Stimulated activated CD8-positive, alpha-beta memory T cell treated with anti-CD3 and anti-CD28 coated beads, Interleukin-7, amount 100 ng/mL, for 1 hour (primary cell): ENCODE measurements at places on chromosomes 6 and 20.

DNA sequence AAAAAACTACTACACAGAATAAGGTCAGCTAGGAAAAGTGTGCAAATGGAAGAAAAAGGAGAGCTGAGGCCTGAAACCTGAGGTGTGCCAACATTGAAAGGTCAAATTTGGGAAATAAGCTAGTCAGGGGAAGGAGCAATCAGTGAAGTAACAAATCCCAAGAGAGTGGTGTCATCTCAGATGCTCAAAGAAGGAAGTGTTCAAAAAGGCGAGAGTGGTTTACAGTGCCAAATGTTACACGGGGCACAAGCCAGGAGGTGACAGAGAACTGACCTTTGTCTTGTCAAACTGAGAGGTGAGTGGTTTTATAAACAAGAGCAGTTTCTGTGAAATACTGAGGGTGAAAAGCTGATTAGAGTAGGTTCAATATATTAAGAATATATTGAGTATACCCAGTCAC is 83.0 kb upstream of the TCF21 start:
- DNase-seq = no peak

- DNase-seq = no peak
Measured at GRCh38 chr6:111439171-111439570, 43.8 kb downstream of the REV3L start.

- DNase-seq = no peak
Measured at GRCh38 chr6:130674604-130675003, 152.6 kb upstream of the SMLR1 start.

DNA sequence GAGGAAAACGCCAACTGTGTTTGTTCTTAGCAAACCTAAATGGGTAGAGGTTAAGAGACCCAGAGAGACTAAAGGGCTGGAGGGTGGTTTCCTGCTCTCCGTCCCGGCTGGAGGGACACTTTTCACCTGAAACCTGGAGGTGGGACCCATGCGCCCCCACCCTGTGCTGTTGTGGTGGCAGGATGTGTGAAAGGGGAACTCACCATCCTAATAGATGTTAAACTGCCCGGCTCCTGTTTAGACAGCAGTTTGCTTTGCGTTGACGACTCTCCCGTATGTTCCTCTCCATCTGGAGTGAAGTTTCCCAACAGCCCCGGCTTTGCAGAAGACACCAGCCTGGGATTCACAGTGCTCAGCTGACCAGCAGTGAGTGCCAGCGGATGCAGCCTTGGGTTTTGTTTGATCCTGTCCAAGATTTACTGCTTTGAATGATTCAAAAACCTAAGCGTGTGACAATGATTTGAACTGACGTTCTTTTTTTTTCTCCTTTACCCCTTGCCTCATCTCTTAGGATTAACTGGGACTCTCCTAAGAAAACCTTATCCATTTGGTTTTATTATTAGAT is 66.0 kb downstream of the CDH4 start:
- no peak for DNase-seq

GRCh38 chr6:97705568-97705967 is 422.6 kb upstream of the MMS22L start:
- DNase-seq = no peak

GRCh38 chr6:128456510-128457230 is 63.7 kb downstream of the PTPRK start:
- no peak for DNase-seq

DNA sequence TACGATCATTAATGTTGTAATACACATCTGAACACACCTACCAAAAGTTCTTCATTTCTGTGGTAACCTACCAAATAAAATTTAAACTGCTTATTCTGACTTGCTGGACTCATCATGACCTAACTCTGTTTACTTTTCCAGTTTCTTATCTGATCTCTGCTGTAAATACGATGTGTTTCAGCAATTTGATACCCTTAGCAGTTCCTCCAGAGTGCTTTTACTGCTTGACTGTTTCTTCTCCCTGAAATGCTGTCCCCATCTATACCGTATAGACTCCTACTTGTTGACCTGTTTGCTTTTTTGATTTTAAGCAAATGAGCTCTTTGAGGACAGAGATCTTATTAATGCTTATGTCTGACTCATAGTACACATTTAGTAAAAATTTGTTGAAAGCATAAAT is 119.5 kb downstream of the SCAF8 start:
- DNase-seq = no peak

DNA sequence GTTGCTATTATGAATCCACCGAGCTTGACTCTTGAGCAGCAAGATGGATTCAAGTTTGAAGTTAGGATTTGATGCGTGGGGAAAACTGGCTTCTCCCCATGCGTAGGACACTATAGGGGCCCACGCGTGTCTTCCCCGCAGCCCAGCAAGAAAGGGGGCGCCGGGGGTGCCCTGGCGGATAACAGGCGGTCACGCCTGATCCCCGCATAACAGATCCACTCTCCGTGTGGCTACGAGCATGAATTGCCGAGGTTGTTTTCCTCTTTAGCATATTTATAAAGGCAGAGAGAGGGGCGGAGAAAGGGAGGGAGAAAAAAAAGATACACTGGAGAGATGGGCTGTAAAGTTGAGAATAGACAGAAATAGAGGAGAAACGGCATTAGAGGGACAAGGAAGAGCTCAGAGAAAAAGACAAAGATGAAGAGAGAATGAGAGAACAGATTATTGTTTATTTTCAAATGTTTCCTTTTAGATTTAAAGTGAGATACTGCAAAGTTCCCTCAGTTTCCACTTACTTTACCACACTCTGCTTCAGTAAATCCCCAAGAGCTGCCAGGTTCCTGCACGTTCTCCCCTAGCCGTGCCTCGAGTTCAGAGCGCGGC is 32.0 kb downstream of the TFAP2A start:
- no peak for DNase-seq

DNA sequence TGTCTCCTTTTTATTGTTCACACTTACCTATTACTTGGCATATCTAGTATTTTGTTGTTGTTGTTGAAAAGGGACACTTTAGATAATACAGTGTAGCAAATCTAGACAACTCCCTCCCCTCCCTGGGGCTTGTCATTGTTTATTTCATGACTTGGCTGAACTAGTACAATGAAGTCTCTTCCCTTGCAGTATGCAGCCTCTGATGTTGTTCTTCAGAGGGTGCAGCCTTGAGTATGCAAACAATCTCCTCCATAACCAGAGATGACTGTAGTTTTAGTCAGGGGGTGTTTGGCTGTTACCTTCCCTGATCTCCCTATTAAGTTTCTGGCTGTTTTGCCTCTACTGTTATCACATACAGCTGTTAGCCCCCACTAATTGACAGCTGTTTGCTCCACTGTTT is 315.4 kb upstream of the RUNX2 start:
- no peak for DNase-seq

DNA sequence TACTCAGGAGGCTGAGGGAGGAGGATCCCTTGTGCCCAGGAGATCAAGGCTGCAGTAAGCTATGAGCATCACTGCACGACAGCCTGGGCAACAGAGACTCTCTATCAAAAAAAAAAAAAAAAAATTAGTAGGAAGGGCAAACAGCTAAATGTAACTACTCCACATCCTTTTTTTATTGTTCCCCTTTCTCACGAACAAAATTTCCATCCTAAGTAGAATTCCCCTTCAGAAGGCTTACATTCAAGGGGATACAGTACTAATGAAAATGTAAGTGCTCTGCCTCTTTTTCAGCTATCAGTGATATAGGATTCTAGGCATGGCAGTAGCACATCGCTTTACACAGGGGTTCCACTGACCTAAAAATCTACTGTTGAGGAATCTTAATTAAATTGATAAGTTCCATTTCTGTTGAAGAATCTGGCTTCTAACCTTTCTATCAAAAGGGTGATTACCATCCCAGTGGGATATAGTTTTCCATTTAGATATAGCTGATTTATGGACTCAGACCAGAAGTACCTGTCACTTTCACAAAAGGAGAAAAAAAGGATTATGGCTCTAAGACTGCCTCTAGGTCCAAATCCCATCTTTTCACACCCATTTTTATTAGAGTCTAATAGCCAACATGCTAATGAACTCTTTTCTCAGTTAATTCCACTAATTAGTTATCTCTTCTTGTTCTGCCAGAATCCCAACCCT is 2.6 kb downstream of the B4GALT5 start:
- DNase-seq = no peak

DNA sequence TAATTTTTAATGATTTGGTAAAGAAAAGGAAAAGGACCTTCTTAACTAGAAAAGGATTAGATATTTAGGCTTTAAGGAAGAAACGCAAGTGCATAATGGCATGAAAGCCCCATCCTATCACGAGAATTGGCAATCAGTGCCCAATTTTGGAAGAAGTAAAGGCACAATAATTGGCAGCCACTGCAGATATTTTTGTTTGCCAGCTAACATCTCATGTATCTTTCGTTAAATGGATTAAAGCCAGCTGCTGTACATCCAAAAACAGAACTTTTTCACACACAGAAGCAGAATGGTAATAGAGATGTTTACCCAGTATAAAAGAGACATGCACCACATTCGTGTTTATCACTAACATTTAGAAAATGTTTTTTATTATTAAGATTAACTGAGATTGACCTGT is 180.3 kb downstream of the C6orf118 start:
- no peak for DNase-seq

DNA sequence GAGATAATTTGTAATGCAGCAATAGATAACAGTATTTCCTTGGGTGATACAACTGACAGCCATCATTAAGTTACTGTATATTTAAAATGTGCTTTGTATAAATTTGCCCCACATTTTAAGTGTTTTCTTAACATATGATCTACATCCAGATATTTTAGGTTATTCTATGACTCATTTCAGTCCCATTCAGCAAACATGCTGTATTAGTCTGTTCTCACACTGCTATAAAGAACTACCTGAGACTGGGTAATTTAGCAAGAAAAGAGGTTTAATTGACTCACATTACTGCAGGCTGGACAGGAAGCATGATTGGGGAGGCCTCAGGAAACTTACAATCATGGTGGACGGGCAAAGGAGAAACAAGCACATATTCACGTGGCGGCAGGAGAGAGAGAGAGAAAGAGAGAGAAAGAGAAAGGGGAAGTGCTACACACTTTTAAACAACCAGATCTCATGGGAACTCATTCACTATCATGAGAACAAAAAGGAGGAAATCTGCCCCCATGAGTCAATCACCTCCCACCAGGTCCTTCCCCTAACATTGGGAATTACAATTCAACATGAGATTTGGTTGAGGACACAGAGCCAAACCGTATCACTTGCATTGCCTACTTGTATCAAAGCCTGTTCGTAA is 9.6 kb upstream of the CHD6 start:
- no peak for DNase-seq

GRCh38 chr6:32475392-32476206 is 35.9 kb downstream of the HLA-DRA start:
- no peak for DNase-seq

DNA sequence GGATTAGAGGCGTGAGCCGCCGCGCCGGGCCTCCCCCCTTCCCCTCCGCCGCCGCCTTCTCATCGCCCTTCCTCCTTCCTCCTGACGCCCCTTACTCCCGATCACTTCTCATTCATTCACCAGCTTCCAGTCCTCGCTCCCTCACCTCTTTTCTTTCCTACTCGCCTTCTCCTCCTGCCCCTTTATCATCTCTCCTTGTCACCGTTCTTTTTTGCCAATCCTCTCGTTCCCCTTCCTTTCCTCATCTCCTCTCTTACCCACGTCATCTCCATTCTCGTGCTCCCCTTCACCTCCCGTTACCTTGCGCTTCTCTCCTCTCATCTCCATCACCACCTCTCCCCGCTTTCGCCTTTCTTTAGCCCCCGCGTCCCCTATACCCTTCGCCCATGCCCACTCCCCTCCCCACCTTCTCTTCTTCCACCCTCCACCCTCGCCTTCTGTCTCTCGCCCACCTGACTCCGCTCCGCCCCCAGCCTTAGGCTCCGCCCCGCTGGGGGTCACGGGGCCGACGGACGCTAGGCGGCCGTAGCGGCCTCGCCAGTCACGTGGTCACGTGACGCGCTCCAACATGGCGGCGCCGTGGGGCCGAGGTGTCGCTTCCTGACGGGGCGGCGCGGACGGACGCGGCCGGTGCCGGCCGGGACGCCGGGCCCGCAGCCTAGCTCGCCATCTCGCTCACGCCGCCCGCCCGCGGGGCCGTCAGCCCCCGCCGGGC is at the start of gene ARFGEF2:
ARFGEF2 (plus strand) TSS at position 544 of the 715 bp plus-strand sequence. CDS start 179 bp downstream, outside the sequence.
- peak; percentile 83 for DNase-seq

DNA sequence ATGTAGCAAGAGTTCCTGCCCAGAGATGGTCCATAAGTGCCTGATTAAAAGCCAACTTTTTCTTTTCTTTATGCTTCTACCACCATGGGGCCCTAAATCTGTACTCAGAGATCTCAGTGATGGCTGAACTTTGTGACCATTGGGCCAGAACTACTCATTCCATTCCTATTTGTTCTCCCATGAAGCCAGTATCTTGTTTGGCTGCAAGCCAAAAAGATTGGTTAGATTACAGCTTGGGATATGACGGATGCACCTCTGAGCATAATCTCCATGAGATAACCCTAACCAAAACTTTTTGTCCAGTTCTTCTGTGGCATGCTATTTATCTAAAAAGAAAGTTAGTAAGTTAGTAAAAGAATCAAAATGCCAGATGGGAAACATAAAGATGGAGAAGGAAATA is 72.2 kb downstream of the PLCB4 start:
- no peak for DNase-seq
